Left renal cortex interstitium (tissue), 4 donors: ENCODE measurements at places on chromosomes 7 and 10.

DNA sequence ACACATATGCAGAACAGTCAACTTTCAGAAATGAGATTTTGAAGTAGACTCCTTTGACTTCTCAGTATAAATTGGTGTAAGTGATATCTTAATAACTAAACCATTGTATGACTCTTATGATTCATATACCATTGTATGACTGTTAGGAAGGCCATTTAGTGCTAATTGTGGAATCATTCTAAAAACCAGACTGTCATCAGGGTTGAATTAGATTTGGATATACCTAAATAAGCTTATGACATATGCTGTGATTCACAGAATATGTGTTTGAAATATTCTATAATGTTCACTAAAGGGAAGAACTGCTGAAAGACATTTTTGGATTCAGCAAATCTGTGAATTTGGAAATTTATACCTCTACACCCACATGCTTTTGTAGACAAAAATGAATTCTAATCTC is 438.1 kb downstream of the MDFIC start:
- no peak for DNase-seq

DNA sequence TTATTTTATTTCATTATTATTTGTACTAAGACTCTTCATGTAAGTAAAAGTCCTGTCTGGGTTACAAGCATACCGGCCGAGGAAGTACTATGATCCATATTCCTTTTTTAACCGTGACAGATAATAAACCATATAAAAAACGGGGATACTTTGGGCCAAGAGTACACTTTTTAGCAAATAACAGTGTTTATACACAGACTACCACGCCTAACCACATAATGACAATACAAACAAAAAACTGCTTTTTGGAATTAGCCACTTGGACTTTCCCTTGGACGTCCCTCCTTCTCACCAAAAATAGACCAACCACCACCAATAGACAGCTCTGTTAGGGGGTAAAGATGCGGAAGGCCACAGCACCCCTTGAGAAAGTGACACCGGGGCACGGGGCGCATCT is 800 bp downstream of the MINDY3 start:
- DNase-seq: no peak

- no peak for DNase-seq
These were observed 71.9 kb upstream of the ANKRD30A start for GRCh38 chr10:37053476-37053875.

DNA sequence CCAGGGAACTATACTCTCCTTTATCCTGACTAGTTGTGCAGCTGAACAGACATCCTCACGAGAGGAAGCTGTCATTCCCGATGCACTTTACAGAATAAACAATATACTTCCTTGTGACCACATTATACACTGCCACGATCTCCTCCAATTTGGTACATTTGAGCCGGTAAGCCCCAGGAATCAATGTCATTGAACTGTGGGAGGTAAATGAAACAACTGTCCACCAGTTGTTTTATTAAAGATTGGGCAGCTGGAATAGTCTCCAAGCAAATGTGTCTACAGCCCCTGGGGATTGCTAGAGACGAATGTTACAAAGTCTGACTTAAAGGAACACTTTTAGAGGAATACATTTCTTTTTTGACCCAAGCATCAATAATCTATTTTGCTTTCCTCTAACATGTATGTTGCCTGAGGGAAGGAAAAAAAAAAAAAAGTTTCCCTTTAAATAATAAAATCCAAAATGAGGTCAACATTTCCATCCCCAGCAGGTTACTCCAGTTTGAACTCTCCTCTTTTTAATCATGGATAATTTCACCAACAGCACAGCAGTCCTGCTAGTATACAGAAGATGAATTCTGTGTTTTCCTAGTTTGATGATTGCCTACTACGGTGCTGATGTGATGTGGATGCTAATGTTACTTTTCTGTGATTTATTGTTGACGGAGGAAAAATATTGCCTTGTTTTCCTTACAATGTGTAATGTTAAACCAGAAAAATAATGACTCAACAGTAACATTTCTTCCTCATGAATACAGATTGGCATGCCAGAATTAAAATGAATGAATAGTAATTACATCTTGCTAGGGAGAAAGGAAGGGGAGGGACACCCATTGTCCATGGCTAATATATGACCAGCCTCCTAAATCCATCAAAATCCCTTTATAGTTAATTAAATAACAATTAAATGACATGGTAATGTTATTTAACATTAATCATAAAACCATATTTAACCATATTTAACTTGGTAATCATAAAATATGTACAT is 360.9 kb downstream of the NEBL start:
- DNase-seq: no peak

- DNase-seq: no peak
These were observed 29.2 kb downstream of the CYP2W1 start for GRCh38 chr7:1012004-1012715.

- no peak for DNase-seq
These were observed 257.1 kb downstream of the GLI3 start for GRCh38 chr7:41979834-41980307.
